Activated CD8-positive, alpha-beta memory T cell treated with anti-CD3 and anti-CD28 coated beads for 1 hour (primary cell): ENCODE measurements at places on chromosomes 5 and 9.

- DNase-seq: no peak
Measured at GRCh38 chr5:573976-574375, 38.2 kb upstream of the CEP72 start.

- no peak for DNase-seq
Measured at GRCh38 chr5:155066886-155067595, 53.5 kb downstream of the KIF4B start.

DNA sequence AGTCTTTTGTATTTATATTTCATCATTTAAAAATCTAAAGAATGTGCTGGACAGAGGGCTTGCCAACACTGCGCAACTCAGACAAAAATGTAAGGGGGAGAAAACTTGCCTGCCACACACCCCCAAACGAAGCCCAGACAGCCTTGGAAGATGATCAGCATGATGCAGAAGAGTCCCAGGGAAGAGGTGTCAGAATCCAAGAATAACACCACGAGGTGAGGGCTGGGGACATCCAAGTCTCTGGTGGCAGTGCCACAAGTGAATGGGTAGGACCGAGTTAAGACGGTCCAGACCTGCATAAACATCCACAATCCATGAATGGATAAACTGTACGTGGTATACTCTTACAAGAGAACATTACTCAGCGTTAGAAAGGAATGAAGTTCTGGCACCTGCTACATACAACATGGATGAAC, 10.4 kb downstream of the EPB41L4B start:
- DNase-seq: no peak

DNA sequence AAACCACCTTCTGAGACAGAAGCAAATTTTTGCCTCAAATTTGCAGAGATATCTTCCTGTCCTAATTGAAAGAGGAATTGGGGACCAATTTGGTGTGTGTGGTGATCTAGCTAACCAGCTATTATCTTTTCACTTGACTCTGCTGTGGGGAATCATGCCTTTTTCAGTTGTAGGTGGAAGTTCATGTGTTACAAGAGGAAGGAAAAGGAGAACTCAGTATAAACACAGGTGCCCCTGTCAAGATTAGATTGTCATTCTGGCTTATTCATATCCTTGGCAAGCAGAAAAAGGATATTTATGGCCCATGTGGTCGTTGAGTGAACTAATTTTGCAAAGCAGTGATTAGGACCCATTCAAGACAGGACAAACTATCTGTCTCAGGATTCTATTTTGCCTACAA, 336.8 kb upstream of the SLC30A5 start:
- DNase-seq: no peak

GRCh38 chr5:61637566-61637965, 305.5 kb downstream of the ZSWIM6 start:
- DNase-seq: no peak

DNA sequence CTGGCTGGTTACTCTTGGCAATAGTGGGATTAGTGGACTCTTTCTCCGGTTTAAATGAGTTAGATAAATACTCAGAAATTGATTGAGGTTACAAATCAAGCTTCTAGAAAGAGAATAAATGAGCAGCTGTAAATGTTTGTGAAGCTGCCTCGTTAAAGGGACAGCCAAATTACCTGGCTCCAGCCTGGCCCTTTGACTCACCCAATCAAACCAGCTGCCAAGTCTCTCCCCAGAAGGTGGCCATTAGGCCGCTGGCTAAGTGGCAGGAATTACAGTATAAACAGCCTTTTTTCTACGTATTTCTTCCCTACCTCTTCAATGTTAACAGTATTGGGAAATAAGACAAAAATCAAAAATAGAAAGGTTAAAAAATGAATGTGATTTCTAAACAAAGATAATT, 46.0 kb upstream of the SRFBP1 start:
- DNase-seq: no peak
